ENCODE measurements at places on chromosomes 2 and 18.
A peak's percentile ranks its signal among the peaks of the same experiment; 100 is the strongest.

- peak; percentile 78 for DNase-seq
These were observed at the start of gene GNAL for GRCh38 chr18:11688972-11689668. Gene GNAL (plus strand): TSS chr18:11689264. CDS start chr18:11689564, 300 bp downstream.

GRCh38 chr2:32991091-32991845 lies 44.5 kb downstream of the LTBP1 start:
- DNase-seq: no peak

DNA sequence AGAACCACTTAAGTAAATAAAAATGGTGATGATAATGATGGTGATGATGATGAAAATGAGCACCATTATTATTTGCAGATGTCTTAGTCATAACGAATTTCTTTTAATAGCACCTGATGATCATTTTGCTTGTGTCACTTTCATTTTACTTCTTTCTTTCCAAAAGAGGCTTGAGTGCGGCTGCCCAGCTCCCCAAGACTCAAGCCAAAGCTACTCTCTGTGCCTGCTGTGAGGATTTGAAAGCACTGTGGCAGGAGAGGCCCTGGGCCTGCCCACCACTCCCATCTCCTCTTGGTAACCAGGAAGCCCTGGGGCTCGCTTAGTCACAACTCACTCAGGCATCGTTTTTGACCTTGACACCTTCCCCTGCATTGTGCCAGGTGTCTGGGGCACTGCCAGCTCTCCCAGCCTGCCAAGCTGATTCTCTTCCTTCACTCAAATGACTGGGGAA lies 41.2 kb downstream of the RPL37A start:
- peak; percentile 93 for DNase-seq

- DNase-seq: no peak
These were observed 56.9 kb upstream of the TMEM178A start for GRCh38 chr2:39608686-39609441.

- DNase-seq: no peak
These were observed 329.7 kb upstream of the CNTNAP5 start for GRCh38 chr2:123695426-123695825.

- DNase-seq: no peak
These were observed 24.7 kb upstream of the PTPN2 start for GRCh38 chr18:12908706-12909105.

DNA sequence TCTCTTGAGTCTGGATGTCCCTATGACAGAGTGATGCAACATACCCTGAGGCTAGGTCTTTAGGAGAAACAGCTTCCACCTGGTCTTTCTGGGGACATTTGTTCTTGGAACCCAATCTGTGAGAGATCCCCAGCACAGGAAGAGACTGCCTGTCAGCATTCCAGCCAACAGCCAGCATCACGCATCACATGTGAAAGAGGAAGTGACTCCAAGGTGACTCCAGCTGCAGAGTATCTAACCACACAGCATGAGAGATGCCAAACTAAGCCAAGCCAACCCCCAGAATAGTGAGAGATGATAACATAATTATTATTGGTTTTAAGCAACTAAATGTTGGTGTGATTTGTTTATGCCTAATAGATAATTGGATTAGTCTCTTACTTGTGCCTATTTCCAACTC lies 35.7 kb downstream of the C18orf63 start:
- DNase-seq: peak; percentile 66

- no peak for DNase-seq
These were observed 177.1 kb downstream of the FAM210A start for GRCh38 chr18:13548966-13549879.

- DNase-seq: peak; percentile 21
These were observed 66.1 kb downstream of the MARCO start for GRCh38 chr2:119008108-119008507.

GRCh38 chr2:47251404-47251675 lies 96.2 kb upstream of the STPG4 start:
- no peak for DNase-seq

GRCh38 chr2:38590053-38590452 lies 12.7 kb downstream of the HNRNPLL start:
- DNase-seq: no peak

GRCh38 chr2:237542001-237542704 lies 24.2 kb upstream of the PRLH start:
- DNase-seq: no peak

DNA sequence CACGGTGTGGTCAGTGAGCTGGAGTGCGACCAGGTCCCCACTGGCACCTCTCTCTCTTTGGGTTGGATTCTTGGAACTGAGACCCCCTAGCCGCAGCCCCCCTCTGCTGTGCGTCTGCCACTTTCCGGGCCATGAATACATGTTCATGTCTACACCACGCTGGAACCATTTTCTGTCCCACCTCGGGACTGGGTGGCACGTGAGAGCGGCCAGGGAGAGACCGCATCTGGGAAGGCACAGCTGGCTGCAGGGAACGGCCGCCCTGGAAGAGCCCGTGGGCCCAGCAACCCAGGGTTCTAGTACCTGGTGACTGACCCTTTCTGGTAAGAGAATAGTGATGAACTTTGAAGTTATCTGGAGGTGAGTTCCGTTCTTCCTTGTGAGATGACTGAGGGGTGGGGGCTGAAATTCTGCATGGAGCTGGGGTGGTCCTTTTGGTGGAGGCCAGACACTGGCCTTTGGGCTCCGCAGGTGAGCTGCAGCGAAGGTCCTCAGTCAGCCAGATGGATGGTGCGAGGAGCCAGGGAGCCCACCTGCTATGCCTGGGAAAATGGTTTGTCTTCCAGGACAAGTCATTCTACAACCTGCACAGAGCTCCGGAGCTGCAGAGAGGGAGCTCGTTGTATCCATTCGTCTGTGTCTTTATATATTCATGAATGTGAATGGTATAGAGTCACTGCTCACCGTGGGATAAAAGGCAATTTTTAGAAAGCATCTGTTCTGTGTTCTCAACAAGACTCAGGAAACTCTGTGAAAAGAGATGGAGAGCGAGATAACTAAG lies 223.5 kb downstream of the NDUFA10 start:
- no peak for DNase-seq

DNA sequence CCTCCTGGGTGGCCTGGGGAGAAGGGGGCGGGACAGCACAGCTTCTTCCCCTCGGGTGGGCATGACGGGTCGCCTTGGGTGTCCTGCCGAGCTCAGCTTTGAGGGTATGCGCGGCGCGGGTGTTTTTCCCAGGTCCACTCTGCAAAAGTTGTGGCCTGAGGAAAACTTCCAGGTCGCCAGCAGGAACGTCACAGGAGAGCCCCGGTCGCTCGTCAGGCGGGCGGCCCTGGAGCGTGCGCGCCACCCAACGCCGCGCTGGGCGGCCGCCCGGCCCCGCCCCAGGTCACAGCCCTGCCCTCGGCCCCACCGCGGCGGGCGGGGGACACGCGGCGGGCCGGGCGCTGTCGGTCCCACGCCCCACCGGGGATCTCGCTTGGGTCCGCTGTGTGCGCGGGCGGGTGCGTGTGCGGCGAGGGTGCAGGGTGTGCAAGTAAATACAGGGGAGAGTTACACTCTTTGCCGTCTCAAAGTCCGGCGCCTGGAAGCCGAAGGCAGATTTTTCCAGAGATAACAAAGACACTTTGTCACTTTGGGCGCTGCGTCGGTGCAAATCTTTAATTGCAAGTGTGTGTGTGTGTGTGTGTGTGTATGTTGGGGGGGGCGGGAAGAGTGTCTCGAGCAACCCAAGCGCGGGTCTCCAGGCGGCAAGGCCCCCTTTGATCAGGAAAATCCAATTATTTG lies 616 bp upstream of the SP5 start:
- DNase-seq: peak; percentile 44

- DNase-seq: no peak
These were observed 176.3 kb downstream of the TNS1 start for GRCh38 chr2:217826520-217826919.

- peak; percentile 75 for DNase-seq
These were observed 42.1 kb upstream of the EHBP1 start for GRCh38 chr2:62663411-62663810.

GRCh38 chr2:65453916-65454315 lies 21.5 kb upstream of the SPRED2 start:
- DNase-seq: peak; percentile 25

DNA sequence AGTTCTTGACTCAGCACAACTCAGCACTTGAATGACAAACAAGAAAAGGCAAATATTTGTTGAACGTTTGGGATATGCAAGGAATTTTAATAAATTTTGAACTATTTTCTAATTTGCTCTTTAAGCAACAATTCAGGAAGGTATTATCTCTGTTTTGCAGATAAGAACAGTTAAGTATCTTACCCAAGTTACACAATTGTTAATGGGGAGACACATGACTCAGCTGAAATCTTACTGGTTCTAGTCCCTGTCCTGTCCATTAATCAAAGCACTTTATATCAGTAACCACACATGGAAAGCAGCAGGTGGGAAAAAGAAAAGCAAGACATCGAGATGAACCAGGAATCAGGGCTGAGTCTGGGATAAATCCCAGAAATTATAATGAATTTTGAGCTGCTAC lies 493.9 kb upstream of the PIK3C3 start:
- no peak for DNase-seq

GRCh38 chr18:55240978-55241377 lies 281.7 kb upstream of the CCDC68 start:
- DNase-seq: no peak

- DNase-seq: peak; percentile 82
These were observed 129.6 kb upstream of the COPS8 start for GRCh38 chr2:236956031-236956618.

- DNase-seq: no peak
These were observed 869.2 kb upstream of the GCFC2 start for GRCh38 chr2:76579911-76580310.

DNA sequence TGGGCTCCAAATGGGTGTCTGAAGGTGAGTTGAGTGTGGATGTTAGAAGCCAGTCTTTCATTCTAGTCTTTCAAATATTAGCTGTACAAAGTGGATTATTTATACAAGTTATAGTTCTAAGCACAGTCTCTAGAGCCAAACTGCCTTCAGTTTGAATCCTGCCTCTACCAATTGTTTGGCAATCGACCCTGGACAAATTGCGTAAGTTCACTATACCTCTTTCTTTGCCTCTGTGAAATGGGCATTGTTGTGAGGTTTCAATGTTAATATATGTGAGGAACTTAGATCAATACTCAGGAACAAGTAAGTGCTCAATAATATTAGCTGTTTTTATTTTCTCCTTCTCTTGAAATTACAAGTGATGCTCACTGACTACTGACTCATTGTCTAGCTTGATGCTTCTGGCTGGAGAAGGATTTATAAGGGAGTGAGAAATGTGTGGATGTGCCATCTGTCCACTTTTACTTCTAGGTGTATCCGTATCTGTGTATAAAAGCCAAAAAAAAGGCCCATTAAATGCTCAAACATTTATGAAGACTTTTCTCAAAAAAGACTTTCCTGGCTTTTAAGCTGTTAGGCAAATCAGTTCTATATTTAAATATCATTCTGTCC lies 48.1 kb upstream of the RAPH1 start:
- no peak for DNase-seq

- DNase-seq: no peak
These were observed 9.3 kb downstream of the SF3B1 start for GRCh38 chr2:197425550-197425949.

DNA sequence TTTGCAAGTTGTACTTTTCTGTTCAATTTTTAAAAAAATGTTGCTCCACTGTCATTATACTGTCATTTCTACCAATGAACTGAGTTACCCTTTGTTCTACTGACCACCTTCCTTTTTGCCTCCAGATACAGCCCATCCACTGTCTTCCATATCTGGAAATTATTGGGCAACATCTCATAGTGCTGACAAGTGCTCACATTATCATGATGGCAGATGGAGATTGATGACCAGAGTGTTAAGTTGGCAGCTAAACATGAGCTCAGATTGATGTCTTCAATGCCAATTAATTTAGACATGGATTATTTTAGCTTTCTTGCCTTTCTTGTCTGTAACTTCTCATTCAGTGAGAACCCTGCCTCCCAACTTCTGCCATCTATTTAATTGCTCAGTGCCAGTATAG lies 76.6 kb downstream of the KIAA1328 start:
- DNase-seq: no peak

- DNase-seq: no peak
These were observed 232.4 kb downstream of the SEPTIN10 start for GRCh38 chr2:109381327-109381820.

DNA sequence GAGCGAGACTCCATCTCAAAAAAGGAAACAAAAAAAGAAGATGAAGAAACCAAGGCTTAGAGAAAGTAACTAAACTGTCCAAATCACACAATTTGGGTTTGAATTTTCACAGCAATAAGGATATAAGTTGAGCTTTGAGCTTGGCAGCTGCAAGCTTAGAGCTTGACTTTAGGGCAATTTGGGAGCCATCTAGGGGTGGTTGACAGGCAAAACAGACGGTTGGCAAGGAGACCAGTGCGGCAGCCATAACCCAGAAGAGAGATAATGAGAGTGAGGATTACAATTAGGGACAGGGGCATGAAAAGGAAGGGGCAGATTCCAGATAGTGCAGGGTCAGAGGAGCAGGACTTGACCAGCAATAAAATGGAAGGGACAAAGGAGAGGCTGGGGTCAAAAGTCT lies 382.2 kb upstream of the HNRNPA3 start:
- peak; percentile 20 for DNase-seq

- DNase-seq: no peak
These were observed 463.6 kb upstream of the REG3G start for GRCh38 chr2:78561876-78562275.

DNA sequence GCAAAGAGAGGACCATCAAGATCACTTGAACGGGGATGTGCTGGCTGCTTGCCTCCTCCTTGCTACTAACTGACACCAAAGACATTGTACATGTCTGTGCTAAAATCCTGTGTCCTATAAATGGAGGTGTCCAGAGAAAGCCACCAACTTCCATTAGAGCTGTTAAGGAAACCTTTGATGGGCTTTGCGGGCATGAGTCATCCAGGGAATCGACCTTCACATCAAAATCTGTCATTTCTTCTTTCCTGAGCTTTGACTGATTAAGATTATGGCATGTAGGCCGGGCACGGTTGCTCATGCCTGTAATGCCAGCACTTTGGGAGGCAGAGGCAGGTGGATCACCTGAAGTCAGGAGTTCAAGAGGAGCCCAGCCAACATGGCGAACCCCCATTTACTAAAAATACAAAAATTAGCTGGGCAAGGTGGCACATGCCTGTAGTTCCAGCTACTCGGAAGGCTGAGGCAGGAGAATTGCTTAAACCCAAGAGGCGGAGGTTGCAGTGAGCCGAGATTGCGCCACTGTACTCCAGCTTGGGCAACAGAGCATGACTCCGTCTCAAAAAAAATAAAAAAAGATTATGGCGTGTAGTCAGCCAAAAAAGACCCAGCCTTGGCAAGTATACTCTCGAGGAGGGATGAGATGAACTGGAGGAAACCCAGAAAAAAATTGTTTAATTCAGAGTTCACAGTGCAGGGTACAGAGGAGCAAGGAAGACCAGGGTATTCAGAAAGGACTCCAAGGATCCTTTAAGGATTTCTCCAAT lies 115.8 kb downstream of the CABLES1 start:
- no peak for DNase-seq

- no peak for DNase-seq
These were observed 34.7 kb downstream of the TRABD2A start for GRCh38 chr2:84846041-84846663.

DNA sequence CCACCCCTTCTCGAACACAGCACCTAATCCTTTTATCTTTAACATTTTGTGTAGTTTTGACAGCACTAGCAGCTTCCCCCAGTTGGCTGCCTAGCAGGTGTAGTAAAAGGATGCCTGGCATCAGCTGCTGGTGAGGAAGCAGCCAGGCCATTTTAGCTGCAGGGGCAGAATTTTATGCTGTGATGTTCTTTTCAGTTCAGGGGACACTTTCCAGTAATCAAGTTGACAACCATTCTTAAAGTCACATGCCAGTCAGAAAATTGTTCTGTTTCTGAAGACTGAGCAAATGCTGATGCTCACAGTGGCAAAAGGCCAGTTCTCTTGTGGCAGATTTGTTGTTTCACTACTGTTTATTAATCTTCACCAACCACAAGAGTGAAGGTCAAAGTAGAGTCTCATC lies 570.8 kb downstream of the CCDC85A start:
- no peak for DNase-seq

- no peak for DNase-seq
These were observed at the start of gene CACNB4 for GRCh38 chr2:152098496-152099366. Gene CACNB4 (minus strand): TSS chr2:152099044.
